ENCODE measurements at places on chromosomes 5 and 9.
A peak's percentile ranks its signal among the peaks of the same experiment; 100 is the strongest.

DNA sequence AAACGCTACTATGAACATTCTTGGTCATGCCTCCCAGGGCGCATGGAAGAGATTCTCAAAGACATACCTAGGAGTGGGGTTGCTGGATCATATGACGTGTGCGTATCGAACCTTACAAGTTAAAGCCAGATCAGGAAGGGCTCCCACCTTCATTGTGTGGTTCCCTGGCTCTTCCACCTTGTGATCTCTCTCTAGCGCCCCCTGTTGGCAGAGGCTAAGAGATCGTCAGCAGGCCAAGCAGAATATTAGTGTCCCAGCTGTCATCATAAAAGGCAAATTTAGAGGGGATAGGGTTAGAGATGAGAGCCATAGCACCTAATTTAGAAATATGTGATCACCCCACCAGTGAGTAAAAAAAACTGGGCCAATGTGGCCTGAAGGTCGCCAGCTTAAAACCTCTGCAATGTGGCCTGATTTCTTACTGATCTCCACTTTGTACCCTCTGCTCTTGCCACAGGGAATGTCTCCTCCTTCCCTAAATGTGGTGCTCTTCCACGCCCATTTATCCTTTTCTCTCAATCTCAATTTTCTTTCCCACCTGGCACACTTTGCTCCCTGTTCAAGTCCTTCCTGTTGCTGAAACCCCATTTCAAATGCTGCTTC, 91.7 kb upstream of the SHB start:
- DNase-seq = peak; percentile 40

GRCh38 chr5:142509026-142509425, 176.9 kb downstream of the FGF1 start:
- DNase-seq = no peak

DNA sequence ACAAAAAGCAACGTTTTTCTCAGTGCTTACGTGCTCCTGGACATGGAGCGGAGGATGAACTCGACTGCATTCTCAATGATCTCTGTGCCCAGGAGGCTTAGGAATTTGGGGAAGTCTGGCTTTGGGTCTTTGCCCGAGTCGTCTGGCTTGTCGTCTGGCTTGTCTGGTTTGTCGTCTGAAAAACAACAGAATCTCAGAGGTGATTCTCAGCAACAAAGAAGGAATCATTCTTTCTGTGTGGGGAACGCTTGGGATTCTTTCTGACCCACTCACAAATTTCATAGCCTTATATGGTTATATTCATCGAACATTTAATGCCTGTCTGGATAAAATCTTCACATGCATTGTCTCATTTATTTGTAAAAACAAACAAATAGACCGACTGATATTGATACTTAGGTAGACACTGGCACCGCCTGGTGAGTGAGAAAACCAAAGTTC, 4.7 kb downstream of the C5orf46 start:
- no peak for DNase-seq

GRCh38 chr5:135171336-135171735, 137.3 kb upstream of the PITX1 start:
- no peak for DNase-seq

DNA sequence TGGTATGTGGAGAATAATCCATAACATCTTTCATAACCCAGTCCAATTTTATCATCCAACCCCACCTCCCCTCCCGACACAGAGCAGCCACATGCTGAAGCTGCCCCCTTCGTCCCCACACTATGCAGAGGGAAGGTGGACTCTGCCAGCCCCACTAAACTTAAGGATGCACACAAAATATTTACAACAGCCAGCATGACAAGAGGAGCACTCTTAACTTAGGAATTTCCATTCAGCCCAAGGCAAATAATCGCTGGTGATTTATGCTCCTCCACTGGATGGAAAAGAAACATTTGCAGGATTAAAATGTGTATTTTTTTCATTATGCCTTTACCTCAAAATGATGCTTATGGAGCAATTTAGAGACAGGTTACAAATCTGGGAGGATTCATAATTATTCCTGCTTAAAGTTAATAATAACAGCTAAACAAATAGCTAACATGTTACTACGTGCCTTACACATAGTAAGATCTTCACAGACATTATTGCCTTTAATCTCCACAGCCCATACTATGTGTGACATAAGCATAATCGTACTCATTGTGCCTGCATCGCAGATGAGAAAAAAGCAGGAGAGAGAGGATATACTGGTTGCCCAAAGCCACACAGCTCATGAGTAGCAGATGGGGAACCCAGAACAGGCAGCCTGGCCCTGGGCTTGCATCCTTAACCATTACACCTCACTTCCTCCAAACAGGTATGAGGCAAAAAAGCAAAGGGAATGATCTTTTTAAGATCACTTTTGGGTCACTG, 92.6 kb downstream of the GLIS3 start:
- no peak for DNase-seq

DNA sequence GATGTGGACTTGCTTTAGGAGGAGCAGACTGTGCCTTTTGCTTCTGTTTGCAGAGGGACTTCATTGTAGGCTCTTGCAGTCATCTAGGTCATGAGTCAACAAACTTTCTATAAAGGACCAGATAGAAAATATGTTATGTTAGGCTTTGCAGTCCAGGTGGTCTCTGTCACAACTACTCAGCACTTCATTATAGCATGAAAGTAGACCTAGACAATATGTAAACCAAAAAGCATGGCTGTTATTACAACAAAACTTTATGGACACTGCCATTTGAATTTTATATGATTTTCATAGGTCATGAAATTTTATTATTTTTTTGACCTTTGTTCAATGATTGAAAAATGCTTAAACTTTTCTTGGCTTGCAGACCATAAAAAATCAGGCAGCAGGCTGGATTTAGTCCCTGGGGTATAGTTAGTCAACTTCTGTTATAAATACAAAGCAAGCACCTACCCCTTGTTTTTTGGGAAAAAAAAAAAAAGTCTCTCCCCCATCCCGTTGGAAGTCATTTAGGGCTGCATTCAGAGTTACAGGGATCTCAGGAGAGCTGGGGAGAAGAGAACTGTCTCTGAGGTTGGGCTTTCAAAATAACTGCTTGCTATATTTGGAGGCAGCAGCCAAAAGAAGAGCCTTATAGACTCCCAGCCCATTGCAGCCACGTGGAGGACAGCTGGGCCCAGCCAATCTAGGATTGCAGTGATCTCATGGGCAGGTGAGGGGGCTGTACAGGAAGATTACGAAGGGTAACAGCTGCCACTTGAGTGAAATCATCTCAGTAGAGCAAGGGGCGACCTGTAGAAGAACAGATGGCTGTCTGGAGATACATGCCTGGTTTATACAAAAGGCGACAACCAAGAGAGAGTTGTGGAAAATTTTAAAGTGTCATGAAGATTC, 136.6 kb upstream of the TNC start:
- no peak for DNase-seq

DNA sequence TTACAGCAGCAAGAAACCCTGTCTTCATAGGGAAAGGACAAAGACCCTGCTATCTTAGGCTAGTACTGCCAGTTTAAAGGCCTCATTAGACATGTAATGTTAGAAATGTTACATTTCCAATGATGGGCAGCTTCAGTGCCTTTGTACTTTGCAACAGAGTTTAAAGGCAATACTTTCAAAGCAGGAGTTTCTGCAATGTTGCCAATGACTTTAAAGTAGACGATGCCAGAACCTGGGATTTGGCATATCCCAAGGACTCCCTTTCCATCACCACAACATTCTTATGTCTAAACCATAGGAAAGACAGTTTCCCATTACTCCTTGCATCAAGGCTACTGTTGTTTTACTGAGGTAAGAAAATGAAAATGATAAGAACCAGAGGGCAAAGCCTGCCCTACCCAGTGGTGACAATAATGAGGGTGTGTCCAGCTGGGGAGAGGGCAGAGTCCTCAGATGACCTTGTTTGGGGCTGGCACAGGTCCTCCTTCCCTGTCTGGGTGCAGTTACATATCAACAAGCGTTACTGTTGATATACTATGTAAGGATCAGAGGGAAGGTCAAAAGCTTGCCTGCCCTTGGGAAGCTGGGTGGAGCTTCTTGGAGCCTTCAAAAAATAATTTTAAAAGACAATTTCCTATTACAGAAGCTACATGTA, 27.5 kb upstream of the MLANA start:
- DNase-seq = no peak

DNA sequence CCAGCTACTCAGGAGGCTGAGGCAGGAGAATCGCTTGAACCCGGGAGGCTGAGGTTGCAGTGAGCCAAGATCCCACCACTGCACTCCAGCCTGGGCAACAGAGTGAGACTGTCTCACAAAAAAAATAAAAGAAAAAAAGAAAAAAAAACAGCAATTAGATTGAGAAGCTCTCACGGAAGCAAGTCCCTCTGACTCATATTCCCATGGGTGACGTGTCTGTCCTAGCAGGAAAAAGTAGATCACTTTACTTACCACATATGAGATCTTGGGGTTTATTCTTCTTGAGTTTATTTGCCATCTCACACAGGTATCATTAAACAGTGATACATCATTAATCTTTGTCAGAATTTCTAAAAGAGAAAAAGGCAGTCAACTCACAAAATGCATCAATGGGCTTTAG, 62.6 kb downstream of the SUSD1 start:
- DNase-seq = no peak

- DNase-seq = no peak
Measured at GRCh38 chr9:127311239-127311741, 46.7 kb downstream of the GARNL3 start.

- no peak for DNase-seq
Measured at GRCh38 chr9:124311283-124311682, 53.5 kb downstream of the NEK6 start.

DNA sequence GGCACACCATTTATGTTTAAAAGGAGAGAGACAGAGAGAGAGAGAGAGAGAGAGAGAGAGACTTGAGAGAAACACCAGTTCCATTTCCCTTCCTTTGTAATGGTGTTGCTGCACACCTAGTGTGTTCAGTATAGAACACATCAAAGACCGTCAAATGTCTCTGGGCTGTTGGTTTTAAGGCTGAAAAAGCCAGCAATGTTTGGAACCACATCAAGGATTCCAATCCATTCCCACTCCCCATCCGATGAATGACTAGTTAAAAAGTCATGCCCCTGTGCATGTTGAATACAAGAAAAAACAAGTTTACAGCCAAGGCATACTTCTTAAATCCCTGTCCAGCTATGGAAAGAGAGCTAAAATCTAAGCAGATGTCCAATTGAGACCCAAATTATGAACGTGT, 83.0 kb upstream of the IFNE start:
- no peak for DNase-seq

- DNase-seq = peak; percentile 45
Measured at GRCh38 chr9:131627648-131628458, 82.5 kb downstream of the PRRT1B start.

- no peak for DNase-seq
Measured at GRCh38 chr5:142772446-142773293, 2.5 kb downstream of the ARHGAP26 start.

GRCh38 chr5:9726931-9727330, 96.8 kb upstream of the TAS2R1 start:
- no peak for DNase-seq

GRCh38 chr5:107235167-107235566, 435.6 kb downstream of the EFNA5 start:
- DNase-seq = no peak

DNA sequence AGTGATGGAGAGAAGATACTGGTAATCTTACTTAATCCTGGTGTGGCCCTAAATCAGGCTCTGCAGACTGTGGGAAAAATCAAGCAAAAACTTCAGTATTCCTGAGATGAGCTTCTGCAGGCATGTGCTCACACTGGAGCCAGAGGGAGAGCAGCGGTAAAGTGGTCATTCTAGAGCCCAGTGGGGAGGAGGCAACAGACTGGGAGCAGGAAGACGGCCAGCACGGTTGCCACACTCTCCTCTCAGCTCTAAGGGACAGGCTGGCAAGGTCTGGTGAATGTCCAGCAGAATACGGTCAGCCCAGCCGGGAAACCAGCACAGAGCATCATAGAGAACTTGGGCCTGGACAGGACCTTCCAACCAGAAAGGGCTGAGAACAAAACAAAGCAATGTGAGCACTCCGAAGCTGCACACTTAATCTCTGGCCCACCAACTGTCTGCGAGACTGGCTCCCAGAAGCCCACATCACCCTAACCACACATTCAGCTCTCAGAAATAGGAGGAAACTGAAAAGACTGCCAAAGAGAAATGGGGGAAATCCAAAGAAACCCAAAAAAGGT, 30.3 kb downstream of the MED27 start:
- no peak for DNase-seq

GRCh38 chr5:65076251-65076869, 307.6 kb downstream of the CWC27 start:
- DNase-seq = peak; percentile 19

DNA sequence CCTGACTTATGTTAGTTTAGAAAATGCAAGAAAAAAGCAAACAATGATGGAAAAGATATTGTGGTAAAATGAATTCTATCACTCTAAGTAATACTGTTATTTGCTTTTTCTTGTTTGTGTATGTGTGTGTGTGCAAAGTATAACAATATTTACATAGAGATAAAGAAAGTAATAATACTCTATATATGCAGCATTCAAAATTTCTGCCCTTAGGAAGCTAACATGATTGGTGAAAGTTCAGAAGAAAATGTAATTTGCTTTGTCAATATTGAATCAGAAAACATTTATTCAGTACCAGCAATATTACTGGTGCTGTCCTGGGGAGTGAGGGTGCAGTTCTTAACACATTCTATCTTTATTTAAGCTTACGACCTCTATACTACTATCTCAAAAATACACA, 12.9 kb upstream of the PRDM9 start:
- DNase-seq = no peak

DNA sequence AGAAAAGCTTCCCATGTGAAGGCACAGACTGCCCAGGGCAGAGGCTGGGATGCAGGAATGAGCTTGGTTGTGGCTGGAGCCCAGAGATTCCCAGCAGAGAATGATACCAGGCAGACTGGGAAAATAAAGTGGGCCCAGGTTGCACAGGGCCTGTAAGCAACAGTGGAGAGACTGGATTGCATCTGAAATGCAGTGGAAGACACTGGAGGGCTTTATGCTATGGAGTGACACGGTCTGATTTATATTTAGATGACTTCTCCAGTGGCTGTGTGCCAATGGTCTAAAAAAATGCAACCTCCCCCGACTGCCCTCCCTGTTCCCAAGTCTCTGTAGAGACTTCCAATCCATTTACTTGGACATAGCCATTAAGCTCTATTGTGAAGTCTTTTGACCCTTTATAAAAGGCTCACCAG, 951.1 kb upstream of the DMAC1 start:
- DNase-seq = no peak

DNA sequence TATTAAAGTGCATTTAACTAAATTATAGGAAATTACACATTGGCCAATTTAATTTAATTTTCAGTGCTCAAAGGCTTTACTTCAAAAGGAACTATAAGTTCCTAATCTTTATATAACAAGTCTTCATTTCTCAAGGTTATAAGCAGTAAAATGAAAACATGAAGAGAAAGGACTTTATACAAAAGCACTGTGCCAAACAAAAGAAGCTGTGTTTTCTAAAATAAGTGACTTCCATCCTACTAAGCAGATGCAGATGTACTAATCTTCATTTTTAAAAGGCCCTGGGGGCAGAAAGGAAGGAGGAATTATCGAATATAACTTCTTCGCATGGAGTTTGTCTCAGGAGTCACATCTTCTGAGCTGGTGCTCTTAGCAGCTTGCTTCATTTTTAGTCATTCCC, 81.4 kb downstream of the SHC3 start:
- no peak for DNase-seq
